Skeletal muscle tissue (tissue), 5 donors: ENCODE measurements at places on chromosomes 3 and 15. TPM values are rescaled to one million over a fixed set of nuclear protein-coding genes. Genes with fewer than 3 reads are reported as not detected.

HEG1 gene
- total RNA-seq, result 25.1 TPM

CCR4 gene
- total RNA-seq, result not detected

CCNDBP1 gene
- 45.4 TPM for total RNA-seq

SHC4 gene
- total RNA-seq, result 2.1 TPM

THBS1 gene
- total RNA-seq, result 150 TPM

RNF13 gene
- total RNA-seq, result 98.6 TPM

ACAD11 gene
- total RNA-seq, result 24.5 TPM

MAP1A gene
- 19.3 TPM for total RNA-seq

LYZL4 gene
- not detected for total RNA-seq

CIDEC gene
- 9.4 TPM for total RNA-seq

RTP1 gene
- not detected for total RNA-seq

C3orf49 gene
- total RNA-seq, result not detected

SETD2 gene
- 48.5 TPM for total RNA-seq

TM6SF1 gene
- total RNA-seq, result 28.7 TPM

TMEM212 gene
- not detected for total RNA-seq

CADPS gene
- total RNA-seq, result 1.0 TPM

ACKR2 gene
- total RNA-seq, result 1.6 TPM

ARL8B gene
- 59.0 TPM for total RNA-seq

SLC28A2 gene
- total RNA-seq, result not detected

SNX22 gene
- 1.0 TPM for total RNA-seq

SLC24A5 gene
- total RNA-seq, result not detected

ARPP21 gene
- 54.3 TPM for total RNA-seq
